ENCODE measurements at places on chromosomes 4 and X.

DNA sequence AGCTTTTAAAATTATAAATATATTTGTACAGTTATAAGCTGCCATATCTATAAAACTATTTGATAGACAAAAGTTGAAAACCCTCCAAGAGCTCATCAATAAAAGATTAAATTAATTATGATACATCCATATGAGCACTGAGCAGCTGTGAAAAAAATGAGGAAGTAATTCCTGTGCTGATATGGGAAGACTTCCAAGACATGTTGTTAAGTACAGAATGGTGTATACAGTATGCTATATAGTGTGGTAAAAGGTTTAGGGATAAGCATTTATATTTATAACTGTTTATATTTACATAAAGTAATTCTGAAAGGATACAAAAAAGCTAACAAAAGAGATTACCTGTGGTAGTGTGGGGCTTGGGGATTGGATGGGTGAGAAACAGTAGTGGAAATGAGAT, 92.8 kb upstream of the BMP2K start:
- DNase-seq: no peak

GRCh38 chrX:3181846-3182245, 140.6 kb downstream of the ARSF start:
- no peak for DNase-seq

GRCh38 chr4:151472711-151473110, 63.7 kb downstream of the FHIP1A start:
- DNase-seq: no peak

DNA sequence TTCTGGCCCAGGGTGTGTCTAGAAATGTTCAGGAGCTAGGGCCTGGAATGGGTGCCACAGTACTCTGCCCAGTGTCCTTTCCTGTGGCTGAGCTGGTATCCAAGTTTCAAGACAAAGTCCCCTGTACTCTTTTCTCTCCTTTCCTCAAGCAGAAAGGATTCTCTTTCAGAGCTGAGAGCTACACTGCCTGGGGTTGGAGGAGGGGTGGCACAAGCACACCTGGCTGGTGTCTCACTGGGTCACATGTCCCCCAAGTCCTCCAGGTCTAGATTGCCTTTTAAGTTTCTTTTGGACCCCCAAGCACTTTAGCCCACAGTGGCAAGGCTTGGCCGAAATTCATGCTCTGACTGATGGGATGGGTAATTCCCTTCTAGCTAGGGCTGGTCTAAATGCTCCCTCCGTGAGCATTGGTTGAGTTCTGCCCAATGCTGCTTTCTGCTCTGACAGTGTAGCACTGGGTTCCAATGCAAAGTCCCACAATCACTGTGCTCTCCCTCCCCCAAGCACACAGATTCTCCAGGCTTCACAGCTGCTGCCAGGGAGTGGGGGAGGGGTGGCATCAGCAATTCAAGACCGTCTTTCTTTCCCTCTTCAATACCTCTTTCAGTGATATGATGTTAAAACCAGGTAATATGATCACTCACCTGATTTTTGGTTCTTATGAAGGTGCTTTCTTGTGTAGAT, 47.8 kb downstream of the BEX3 start:
- peak; percentile 22 for DNase-seq

DNA sequence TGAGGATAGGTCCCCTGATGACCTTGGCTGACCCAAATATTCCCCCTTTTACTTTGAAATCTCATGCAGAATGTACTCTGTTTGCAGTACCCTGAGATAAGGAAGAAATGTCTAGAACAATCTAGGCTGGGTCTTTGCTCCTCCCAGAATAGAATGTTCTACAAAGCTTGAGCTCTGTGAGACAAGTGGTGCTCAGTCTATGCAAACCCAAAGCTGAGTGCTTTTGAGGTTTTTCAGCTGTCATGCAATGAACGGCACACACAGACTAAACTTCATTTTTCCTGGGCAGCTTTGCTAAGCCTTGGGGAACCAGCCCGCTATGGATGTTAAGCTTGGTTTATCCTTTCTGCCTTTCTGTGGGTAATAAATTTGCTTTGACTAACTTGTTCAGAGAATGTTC, 513.6 kb downstream of the FAT4 start:
- DNase-seq: peak; percentile 13

- no peak for DNase-seq
These were observed 26.4 kb downstream of the WFS1 start for GRCh38 chr4:6296026-6296425.

DNA sequence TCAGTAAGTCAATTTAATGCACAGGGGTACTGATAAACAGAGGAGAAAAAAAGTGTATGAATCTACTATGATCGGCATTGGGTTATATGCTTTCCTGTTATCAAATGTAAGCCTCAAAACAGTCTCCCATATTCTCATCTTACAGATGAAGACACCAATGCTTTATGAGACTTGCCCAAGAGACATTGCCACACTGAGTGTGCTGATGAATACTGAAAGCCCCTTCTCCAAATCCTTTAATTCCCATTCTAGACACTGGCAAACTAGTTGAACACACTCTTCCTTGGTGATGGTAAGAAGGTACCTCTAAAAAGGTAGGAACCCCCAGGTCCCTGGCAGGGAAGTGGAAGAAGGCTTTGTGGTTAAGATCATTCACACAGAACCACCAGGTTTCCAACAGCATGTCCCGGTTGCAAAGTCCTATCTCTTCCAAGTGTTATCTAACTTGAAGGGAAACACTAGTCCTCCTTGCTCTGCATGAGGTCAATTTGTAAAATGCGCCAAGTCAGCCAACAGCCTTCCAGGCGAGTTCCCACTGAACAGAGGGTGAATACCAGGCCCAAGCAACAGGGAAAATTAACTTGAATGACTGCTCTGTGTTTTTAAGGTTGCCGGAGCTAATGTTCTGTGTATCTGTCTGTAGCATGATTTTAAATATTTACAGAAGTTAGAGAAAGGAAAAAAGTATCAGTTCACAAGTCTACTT, 5.1 kb downstream of the SETD7 start:
- no peak for DNase-seq

- peak; percentile 13 for DNase-seq
These were observed 1.1 kb downstream of the PHOX2B start for GRCh38 chr4:41747230-41748055.

DNA sequence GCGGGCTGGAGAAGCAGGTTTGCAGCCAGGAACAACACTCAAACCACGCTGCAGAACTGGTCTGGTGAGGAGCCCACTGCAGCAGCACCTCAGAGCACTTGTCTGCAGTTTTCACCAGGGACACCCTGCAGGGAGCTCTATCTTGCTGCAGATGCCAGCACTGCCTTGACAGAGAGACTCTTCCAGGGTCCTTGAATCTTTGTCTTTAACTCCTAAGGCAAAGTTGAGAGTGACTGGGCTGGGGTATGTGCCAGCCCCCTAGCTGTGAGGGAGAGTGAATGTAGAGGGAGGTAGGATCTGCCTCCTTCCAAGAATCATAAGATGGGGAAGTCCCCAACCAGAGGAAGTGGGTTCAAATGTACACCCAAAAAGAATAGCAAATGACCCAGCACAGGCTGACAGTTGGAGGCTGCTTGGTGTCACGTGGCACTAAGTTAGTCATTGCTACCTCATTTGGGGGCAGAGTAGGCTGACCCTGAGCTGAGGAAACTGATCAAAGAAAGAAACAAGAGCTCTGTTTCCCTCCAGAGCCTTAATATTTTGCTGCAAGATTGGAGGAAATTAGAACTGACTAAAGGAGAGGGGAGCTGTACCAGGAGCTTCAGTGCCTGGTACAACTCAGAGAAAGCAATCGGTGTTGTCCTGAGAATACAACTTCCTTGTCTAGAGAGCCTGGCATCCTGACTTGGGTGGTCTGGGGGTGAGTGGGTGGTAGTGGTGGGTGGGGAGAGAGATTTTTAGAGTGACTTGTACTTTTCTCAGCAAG, 28.2 kb upstream of the HUWE1 start:
- DNase-seq: peak; percentile 37

- DNase-seq: no peak
These were observed 68.8 kb downstream of the TBL1X start for GRCh38 chrX:9533611-9534010.

- DNase-seq: no peak
These were observed 102.0 kb upstream of the GATB start for GRCh38 chr4:151862766-151863165.

DNA sequence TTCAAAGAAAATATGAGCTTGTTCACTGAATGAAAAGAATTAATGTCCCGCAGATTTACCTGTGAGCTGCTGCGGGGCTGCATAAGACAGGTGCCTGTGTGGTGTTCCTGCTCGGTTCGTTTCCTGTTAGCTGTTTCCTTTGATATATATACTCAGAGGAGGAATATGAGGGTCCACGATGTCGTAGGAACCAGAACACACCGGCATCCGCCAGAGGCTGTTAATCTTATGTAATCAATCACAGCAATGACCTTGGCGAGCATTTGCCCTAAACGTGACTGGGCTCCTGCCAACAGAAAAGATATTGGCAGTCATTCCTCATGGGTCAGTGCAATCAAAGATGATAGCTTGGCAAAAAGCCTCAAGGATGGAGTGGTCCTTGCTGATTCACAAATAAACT, 260.1 kb downstream of the EVC2 start:
- DNase-seq: no peak

GRCh38 chr4:178356725-178357124, 914.5 kb upstream of the AGA start:
- DNase-seq: no peak

Measured in tongue (tissue), 3 donors.